Bronchial epithelial cell (primary cell): ENCODE measurements at places on chromosomes 4 and X. TPM values are rescaled to one million over a fixed set of nuclear protein-coding genes. Genes with fewer than 3 reads are reported as not detected.
A peak's percentile ranks its signal among the peaks of the same experiment; 100 is the strongest.

- DNase-seq: peak; percentile 85
Observed at GRCh38 chrX:31546126-31546525, 474.3 kb upstream of the FTHL17 start.

The PPARGC1A gene
- total RNA-seq: 1.6 and 8.7 TPM in 2 replicates

GRCh38 chr4:103050736-103051436 lies 25.7 kb downstream of the SLC9B2 start:
- DNase-seq: peak; percentile 54

GRCh38 chrX:24768556-24768955 lies 74.8 kb downstream of the POLA1 start:
- DNase-seq: no peak

- DNase-seq: no peak
Observed at GRCh38 chr4:24265989-24266388, 318.4 kb downstream of the DHX15 start.

The GATA1 gene
- not detected in 2 replicates for total RNA-seq

- peak; percentile 78 for DNase-seq
Observed at GRCh38 chr4:86048426-86048825, 311.4 kb downstream of the MAPK10 start.

DNA sequence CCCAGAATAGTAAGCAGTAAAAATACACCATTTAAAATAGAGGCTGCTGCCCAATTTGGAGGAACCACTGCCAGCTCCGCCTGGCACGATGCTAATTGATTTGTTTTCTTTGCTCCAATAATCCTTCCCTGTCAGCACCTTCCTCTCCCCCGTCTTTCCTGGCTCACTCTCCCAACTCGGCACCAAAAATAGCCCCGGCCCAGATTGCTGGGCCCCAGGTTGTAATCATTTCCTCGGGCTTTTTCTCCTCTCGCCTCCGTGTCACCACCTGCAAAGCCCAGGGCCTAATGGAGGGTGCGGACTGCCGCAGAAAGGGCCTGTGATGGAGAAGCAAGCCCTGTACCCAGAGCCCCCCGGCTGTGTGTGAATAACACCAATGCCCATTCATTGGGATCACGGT lies 197.6 kb upstream of the PSAPL1 start:
- DNase-seq: no peak

GRCh38 chrX:18757956-18758932 lies 50.8 kb downstream of the PPEF1 start:
- DNase-seq: no peak

DNA sequence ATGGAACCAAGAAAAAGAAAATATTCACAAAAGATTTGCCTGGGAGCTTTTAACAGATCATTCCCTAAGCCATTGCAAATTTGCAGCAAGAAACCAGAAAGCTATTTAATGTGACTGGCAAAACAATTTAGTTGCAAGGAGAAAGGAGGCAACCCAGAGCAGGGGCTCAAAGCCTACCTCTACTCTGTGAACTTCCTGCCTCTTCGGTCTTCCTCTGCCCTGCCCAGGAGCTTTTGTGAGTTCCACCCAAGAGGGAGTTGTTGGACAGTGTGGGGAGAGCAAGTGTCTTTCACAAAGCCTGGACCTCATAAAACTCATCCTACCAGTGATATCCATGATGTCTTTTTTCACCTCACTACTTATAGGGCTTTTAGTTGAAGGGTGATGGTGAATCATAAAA lies 107.4 kb downstream of the AFF1 start:
- no peak for DNase-seq

- peak; percentile 62 for DNase-seq
Observed at GRCh38 chr4:53905941-53906377, 158.4 kb downstream of the CHIC2 start.

DNA sequence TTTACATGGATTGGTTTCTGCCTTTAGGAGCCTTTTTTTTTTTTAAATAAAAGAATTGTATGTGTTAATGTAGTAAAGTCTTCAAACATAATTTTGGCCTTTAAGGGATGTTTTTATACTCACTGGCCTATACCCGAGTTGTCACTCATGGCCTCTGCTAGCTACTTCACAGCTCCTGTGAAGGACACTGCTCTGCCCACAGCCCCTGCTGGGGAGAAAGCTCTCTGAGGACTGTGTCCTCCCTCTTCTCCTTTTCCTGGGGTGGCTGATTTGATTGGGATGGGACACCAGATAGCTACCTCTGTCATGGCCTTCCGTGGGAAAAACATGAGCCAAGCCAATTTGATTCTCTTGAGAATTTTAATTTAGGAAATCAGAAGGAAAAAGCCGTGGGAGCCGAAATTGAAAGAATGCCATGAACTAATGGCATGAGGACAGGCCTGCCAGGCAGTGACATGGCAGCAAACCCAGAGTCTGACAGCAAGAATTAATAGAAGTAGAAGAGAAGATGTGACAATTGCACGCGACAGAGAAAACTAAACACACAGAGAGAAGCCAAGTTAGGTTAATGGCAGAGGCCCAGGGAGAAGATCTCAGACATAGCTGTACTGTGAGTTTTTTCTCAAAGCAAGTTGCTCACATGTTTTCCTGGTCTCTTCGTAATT lies 81.4 kb downstream of the ARHGAP10 start:
- no peak for DNase-seq

GRCh38 chrX:118948270-118948669 lies 26.1 kb upstream of the LONRF3 start:
- DNase-seq: no peak
